Right ventricle myocardium inferior (tissue), 1 donor: ENCODE measurements at places on chromosomes 2 and 18.

GRCh38 chr2:157258520-157259326, 1.2 kb downstream of the GALNT5 start:
- no peak for DNase-seq

DNA sequence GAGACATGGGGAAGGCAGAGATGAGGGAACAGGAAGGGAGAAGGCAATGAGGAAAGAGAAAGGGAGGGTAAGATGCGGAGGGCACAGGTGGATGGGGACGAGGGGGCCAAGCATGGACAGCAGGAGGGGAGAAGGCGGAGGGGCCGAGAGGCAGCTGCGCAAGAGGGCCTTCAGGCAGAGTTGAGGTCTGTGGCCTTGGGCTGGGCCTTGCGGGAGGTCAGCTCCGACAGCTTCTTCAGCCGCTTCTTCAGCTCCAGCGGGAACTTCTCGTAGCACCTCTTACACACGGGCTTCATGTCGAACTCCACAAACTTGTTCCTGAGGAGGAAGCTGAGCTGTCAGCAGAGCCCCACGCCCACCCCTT, 6.9 kb upstream of the GPR17 start:
- DNase-seq = no peak

DNA sequence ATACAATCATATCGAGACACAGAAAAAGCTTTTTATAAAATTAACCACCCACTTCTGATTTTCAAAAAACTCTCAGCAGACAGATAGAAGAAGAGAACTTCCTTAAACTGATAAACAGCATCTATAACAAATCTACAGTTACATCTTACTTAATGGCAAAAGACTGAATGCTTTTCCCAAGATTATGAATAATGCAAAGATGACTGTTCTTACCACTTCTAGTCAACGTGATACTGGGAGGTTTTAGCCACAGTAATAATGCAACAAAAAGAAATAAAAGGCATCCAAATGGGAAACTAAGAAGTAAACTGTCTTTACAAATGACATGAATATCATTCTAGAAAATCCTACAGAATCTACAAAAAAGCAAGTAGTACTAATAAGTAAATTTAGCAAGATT, 58.0 kb upstream of the TMEM247 start:
- DNase-seq = no peak

GRCh38 chr2:26735097-26735496, 29.0 kb upstream of the SLC35F6 start:
- DNase-seq = no peak

- DNase-seq = no peak
Observed at GRCh38 chr2:60541056-60541651, 12.3 kb downstream of the BCL11A start.

DNA sequence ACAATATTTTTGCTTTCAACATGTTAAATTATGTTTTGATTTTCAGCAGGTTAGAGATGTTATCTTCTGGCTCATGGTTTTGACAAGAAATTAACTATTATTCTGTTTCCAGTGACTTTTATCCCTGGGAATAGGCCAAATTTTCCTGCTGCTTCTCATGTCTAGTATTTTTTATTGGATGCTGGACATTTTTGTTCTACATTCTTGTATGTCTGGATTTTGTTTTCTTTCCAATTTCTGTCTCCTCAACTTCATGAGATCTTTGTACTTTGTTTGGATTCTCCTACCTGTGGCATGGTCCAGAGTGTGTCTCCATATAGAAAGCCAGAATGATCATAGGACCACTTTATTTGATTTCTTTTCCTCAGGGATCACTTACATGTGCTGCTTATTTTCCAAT, 33.1 kb upstream of the MYO1B start:
- no peak for DNase-seq

DNA sequence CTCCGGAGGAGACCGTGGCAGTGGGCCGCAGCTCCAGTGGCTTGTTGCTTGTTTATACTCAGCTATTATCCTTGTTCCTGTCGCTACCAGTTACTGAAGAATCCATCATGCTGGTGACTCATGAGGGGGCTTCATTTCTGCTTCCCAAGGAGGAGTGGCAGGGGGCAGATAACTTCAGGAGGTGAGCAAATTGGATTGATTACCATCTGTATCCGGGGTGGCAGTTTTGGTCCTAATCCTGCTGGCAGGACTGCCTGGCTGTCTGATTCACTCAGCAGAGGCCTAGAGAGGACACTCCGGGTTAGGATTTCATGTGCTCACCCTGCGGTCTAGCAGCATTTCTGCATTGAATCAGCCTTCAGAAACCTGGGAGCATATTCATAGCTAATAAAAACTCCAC, 230.0 kb downstream of the ACTR3 start:
- DNase-seq = no peak

GRCh38 chr2:219335373-219335786, 2.8 kb upstream of the RESP18 start:
- no peak for DNase-seq

- DNase-seq = no peak
Observed at GRCh38 chr2:237600205-237600846, 9.8 kb upstream of the RAB17 start.

DNA sequence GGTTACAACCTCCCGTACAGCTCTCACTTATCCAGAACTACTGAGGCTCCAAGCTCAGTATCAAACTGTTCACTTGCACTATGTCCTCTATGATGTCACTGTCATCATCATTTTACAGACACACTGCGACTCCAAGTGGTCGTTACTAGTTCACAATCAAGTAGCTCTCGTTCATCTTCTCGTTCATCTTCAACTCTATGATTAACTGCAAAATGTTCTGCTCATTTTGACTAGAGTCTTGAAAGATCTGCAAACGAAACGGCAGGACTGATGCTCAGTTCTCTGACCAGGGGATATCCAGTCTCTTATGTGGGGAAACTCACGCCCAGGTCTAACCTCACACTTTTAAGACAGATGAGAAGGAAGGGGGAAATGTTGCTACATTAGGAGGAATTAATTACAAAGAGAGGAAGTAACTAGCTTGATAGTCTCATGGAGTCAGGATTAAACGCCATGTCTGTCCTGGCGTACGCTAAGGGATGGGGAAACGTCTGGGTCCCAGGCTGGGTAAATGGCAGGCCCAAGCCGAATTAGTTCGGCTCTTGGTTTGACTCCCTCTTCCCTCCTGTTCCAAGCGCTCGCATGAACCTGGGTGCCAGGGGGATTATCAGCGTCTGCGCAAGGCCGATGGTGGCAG, 794 bp upstream of the CHCHD5 start:
- no peak for DNase-seq

DNA sequence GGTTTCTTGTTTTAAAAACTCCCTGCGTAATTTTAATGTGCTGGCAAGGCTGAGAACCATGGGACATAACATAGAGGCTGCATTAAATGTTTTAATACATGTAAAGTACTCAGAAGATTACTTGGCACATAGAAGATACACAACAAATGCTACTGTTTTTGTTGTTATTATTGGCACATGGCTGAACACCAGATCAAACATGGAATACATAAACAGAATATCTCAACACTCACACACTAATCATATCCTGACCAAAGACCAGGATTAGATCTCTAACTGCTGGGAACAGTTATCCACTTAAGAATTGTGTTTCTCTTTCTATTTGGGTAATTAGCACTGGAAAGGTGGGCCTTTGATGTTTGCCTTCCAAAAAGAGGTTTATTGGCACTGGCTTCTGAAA, 69.3 kb downstream of the KCNE4 start:
- no peak for DNase-seq

- no peak for DNase-seq
Observed at GRCh38 chr2:84931384-84931821, 25.9 kb downstream of the TMSB10 start.

GRCh38 chr2:69844560-69844959, 15.1 kb downstream of the GMCL1 start:
- DNase-seq = no peak

GRCh38 chr18:46215902-46216723, 111.9 kb downstream of the HAUS1 start:
- no peak for DNase-seq

GRCh38 chr2:141940709-141941108, 190.1 kb downstream of the LRP1B start:
- DNase-seq = no peak

GRCh38 chr18:23710068-23710527, 20.8 kb downstream of the LAMA3 start:
- DNase-seq = no peak

GRCh38 chr2:28484835-28485234, 11.0 kb upstream of the PLB1 start:
- DNase-seq = no peak

GRCh38 chr2:15364561-15364960, 196.6 kb downstream of the NBAS start:
- no peak for DNase-seq

DNA sequence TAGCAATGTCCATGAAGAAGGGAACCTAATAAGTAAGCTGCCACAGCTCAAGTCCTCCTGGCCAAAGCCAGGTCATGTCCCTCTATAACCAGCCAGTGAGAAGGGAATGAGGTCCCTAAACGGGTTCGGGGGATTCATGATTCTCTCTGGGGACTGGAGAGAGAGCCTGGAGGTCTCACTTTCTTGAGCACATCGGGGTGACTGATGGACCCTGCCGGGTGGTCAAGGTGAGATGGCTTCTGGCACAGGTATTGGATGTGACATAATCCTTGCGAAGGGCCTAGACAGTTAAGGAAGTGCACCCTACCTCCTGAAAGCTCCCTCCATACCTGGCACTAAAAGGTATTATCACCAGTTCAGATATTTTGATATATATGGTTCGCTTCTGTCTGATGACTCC, 45.7 kb downstream of the HRH4 start:
- no peak for DNase-seq

DNA sequence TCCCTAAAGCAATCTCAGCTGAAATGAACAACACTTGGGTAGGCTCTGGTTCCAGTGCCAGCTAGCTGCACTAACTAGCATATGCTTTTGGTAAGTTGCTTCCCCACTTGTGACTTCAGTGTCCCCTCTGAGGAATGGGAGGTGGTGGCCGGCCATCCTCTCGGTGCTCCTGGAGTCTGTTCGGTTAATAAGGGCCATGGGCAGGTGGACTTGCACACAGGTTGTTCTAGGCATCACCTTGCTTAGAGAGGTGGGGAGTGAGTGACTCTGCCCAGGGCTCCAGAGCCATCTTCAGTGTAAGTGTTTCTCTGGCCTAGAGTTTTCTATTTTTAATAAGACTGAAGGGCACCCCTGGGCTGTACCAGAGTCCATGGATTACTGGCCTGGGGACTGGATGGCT, 18.8 kb upstream of the TAF1B start:
- no peak for DNase-seq

GRCh38 chr18:23102493-23103261, 32.6 kb upstream of the CABLES1 start:
- no peak for DNase-seq

- DNase-seq = no peak
Observed at GRCh38 chr18:72201032-72201431, 343.1 kb downstream of the CBLN2 start.

DNA sequence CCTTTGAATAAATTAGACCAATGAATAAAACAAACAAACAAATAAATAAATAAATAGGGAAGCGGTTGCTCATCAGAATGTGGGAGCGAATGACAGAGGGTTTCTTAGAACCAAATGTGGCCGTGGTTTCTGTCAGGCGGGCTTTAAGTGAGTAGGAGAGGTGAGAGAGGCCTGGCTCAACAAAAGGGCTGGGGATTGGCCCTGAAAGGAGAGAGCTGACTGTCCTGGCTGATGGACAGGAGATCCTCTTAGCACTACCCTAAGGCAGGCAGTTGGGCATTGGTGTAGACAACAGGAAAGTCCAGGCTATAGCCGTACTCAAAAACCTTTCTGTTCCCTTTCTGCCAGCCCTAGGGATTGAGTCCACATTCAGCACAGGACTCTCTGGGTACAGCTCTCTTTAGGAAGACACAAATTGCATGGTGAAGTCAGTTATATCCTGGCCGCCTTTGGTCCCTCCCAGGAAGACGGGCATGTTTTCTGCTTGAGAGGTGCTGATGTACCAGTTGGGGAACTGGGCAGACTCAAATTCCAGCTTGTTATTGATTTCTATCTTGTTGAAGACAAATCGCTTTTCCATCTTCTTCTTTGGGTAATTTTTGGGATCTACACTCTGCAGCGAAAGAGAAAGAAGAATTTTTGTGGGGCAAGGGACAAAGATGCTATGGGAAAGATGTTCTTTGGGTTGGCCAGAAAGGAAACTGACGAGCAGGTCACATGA, 6.5 kb downstream of the IL1B start:
- no peak for DNase-seq

DNA sequence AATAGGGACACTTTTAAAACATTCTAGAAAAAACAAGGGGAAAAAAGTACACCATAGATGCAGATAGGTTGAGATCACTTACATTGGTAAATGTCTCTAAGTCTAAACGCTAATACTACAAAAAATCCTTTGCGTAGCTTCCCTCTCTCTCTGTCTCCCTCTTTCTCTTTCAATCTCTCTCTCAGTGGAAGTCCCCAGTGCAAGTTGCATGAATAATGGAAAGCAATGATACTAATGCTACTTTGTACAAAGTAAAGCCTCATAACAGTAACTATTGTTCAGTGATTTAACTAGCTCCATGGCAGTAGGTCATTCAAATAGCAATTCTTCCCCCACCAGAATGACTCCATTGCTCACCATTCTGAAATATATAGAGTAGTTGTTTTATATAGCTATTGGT, 12.8 kb downstream of the MEIS1 start:
- DNase-seq = no peak

DNA sequence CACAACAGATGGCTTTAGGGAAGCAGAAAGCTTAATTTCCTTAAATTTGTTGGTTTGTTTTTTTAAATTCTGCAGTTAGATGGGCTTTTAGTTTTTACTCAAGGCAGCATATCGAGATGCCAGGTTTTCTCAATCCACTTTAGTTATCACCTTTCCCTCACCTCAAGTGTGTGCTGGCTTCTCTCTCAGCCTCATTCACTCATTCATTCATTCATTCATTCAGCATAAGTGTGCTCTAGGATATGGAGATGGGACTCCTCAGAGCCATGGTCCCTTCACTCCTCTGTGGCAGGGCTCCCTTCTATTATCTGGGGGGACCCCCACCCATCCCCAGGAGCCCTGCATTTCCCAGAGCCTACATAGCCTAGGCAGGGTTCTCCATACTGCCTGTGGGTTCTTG, 19.0 kb downstream of the VIL1 start:
- DNase-seq = no peak

GRCh38 chr2:219902891-219903552, 275.6 kb downstream of the SLC4A3 start:
- DNase-seq = no peak

GRCh38 chr2:51424418-51424817, 392.5 kb upstream of the NRXN1 start:
- no peak for DNase-seq

GRCh38 chr2:69308338-69308737, 78.7 kb downstream of the GFPT1 start:
- no peak for DNase-seq

- DNase-seq = no peak
Observed at GRCh38 chr2:146853741-146854444, 990.9 kb upstream of the ACVR2A start.

GRCh38 chr18:69980509-69980908, 32.8 kb upstream of the CD226 start:
- no peak for DNase-seq

GRCh38 chr18:45321520-45321919, 293.8 kb upstream of the SLC14A2 start:
- no peak for DNase-seq
